ENCODE measurements at places on chromosomes 13 and 19. TPM values are rescaled to one million over a fixed set of nuclear protein-coding genes. Genes with fewer than 3 reads are reported as not detected.

The RFPL4A gene
- not detected for total RNA-seq

The TEAD2 gene
- not detected for total RNA-seq

GRCh38 chr13:76758257-76758656, 127.9 kb downstream of the KCTD12 start:
- H3K36me3 ChIP-seq, result no peaks in the 10 kb centered on the region
- H3K27ac ChIP-seq, result no peak overlapping the region
- H3K27me3 ChIP-seq, result no peaks in the 10 kb centered on the region
- H3K4me3 ChIP-seq, result no peak overlapping the region
- no peak for DNase-seq

DNA sequence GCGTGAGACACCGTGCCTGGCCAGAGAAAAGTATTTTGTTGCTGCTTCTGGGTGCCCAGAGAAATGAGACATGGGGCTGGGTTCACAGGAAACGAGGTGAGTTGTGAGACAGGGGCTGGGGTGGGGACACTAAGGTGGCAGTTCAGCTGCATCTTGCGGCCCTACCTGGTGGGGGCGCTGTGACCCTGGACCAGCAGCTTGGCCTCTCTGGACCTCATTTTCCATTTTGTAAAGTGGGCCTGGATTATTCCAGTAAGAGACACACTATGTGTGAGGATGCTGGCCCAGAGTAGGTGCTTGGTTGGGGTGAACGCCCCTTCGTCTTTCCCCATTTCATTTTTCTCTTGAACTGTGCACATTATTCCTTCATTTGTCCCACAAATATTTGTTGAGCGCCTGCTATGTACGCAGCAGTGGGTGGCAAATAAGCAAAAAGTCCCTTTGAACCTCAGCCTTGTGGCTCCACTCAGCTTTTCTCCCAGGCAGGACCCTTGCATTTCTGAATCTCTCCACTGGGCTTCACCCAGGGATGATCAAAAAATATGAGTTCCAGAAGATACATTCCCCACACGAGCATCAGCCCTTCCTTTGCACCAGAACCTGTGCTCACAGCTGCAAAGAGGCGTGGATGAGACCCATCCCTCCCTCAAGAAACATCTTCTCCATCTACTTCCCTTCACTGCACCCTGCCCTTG, 26.6 kb upstream of the OR10H1 start:
- H3K27ac ChIP-seq, result no peak overlapping the region
- no peak overlapping the region for H3K4me3 ChIP-seq
- H3K4me1 ChIP-seq, result peaks cover 30% of the 10 kb centered on the region

DNA sequence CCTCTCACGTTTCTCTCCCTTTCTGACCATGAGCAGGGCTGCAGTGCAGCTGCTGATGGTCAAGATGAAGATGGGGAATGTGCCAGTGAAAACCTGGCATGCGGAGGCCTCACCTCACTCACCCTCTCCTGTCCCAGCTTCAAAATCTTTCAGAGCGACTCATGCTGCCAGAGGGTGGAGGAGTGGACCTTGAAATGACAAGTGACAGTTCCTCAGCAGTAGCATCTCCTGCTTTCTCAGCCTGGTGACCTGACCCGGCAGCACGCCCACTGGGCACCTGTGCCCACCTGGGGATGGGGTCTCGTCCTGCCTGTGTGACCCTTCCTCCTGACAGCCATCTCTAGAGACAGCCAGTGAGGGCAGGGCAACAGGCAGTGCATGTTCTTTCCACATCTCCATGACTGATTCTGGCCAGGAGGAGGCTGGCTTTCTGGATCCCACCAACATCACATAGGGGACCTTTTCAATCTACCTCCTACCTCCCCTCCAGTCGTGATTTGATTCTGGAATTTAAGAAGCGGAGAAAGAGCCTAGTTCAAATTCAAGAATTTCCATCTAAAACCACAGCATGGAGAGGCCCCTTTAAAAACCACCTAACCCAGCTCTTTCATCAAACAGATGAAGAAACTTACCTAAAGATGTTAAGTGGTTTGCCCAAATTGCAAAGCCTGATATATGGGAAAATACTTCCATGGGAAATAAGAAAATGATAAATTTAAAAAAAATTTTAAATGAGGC, 45.8 kb downstream of the RFX2 start:
- H3K4me1 ChIP-seq, result peaks cover 40% of the 10 kb centered on the region
- no peak overlapping the region for H3K4me3 ChIP-seq
- no peaks in the 10 kb centered on the region for H3K27me3 ChIP-seq
- no peak overlapping the region for H3K27ac ChIP-seq
- H3K36me3 ChIP-seq, result no peaks in the 10 kb centered on the region
- no peak for DNase-seq

- no peak overlapping the region for H3K27ac ChIP-seq
- H3K4me3 ChIP-seq, result no peak overlapping the region
- H3K27me3 ChIP-seq, result peaks cover 11% of the 10 kb centered on the region
Observed at GRCh38 chr19:1690699-1691307, 38.4 kb upstream of the TCF3 start.

DNA sequence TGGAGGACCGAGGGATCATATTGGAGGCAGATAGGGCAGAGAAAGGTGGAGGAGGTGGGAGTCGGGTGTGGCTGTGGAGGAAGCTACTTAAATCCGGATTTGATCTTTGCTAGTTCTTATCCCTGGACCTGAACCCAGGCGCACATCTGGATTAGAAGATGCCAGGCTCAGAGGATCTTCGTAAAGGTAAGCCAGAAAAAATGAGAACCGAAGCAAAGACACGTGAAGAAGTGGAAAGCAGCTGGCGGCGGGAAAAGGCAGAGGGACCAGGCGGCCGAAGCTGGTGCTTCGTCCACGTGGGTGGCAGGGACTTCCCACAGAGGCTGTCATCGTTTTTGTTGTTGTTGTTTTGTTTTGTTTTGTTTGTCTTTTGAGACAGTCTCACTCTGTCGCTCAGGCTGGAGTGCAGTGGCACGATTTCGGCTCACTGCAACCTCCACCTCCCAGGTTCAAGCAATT, at the start of gene DPRX:
Gene DPRX (plus strand): TSS at position 51 of the 459 bp plus-strand sequence. CDS start 108 bp downstream, at position 159.
- H3K4me3 ChIP-seq, result no peak within 1 kb of the TSS
- no peaks in the 10 kb centered on the region for H3K27me3 ChIP-seq
- no peak for DNase-seq

DNA sequence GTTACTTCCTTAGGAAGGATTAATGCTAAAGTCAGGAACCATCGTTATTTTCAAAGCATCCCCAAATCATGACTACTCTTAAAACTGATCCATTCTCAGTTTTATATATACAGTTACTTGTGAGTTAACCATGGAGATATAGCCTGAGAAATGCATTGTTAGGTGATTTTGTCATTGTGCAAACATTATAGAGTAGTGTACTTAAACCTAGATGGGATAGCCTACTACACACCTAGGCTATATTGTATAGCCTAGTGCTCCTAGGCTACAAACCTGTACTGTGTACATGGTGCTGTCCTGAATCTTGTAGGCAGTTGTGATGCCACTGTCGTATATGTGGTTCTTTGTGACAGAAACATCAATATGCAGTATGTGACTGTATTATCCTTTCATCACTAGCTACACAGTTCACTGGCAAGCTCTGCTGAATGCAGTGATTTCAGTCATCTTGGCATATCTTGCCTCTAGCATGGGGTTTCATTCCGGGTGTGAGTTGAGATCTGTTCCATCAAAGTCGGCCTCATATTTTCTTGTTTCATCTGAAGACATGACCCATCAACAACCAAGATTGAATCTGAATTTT, 45.3 kb downstream of the CDK8 start:
- H3K4me3 ChIP-seq, result no peak overlapping the region
- DNase-seq, result no peak
- H3K36me3 ChIP-seq, result no peaks in the 10 kb centered on the region
- H3K4me1 ChIP-seq, result no peaks in the 10 kb centered on the region
- H3K27ac ChIP-seq, result no peak overlapping the region
- no peaks in the 10 kb centered on the region for H3K27me3 ChIP-seq

DNA sequence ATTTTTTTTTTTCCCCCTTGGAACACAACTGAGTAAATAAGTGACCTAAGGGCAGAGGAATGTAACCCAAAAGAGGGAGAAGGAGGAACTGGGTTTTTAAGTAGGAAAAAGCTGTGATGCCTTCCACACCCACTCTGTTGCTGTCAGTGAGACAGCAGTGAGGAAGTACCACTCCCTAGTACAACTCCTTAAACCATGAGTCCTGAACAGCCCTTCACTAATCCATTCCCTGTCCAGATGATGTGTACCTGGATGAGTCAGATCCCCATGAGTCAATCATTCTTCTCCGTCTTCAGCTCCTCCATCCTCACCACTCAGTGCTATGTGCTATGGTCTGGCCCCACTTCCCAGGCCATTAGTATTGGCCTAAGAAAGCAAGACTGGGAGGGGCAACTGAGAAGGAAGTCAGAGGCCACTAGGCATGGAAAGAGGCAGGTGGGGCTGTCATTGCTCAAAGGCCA, 12.9 kb upstream of the CXCL17 start:
- no peaks in the 10 kb centered on the region for H3K27me3 ChIP-seq
- H3K27ac ChIP-seq, result no peak overlapping the region
- H3K36me3 ChIP-seq, result no peaks in the 10 kb centered on the region
- no peak for DNase-seq

GRCh38 chr13:87952377-87952776, 281.2 kb downstream of the SLITRK5 start:
- H3K4me1 ChIP-seq, result no peaks in the 10 kb centered on the region
- H3K27ac ChIP-seq, result no peak overlapping the region
- H3K27me3 ChIP-seq, result no peaks in the 10 kb centered on the region
- H3K4me3 ChIP-seq, result no peak overlapping the region
- H3K36me3 ChIP-seq, result no peaks in the 10 kb centered on the region

DNA sequence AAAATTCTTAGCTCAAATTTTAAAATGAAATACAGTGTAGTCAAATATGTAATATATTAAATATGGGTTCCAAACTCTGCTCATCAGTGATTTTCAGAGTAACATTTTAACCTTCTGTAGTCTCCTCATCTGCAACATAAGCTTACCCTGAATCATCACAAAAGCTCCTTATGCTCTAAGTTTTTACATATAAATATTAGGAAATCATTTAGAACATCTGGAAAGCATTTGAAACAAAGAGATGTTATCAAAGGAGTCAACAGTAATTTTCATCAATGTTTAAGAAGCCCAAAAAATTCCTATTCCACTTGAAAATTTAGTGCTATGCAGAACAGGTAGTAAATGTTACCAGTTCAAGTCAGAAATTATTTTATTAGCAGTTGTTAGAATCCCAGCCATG, 224.7 kb downstream of the DCT start:
- H3K4me1 ChIP-seq, result no peaks in the 10 kb centered on the region
- H3K27me3 ChIP-seq, result no peaks in the 10 kb centered on the region
- DNase-seq, result no peak
- H3K27ac ChIP-seq, result no peak overlapping the region
- no peak overlapping the region for H3K4me3 ChIP-seq

Data from natural killer cell (primary cell).